Natural killer cell treated with Interleukin-12 subunit alpha and Interleukin-12 subunit beta and Interleukin-15 and Interleukin-18, amount 100 ng/mL, for 72 hours (primary cell): ENCODE measurements at places on chromosomes 5 and 9. TPM values are rescaled to one million over a fixed set of nuclear protein-coding genes. Genes with fewer than 3 reads are reported as not detected.

- no peak for DNase-seq
Observed at GRCh38 chr9:81754245-81754644, 64.9 kb upstream of the TLE1 start.

- no peak for DNase-seq
Observed at GRCh38 chr9:90802386-90802985, 867 bp downstream of the SYK start.

The ZNF454 gene
- not detected for total RNA-seq

The TAF11L9 gene
- total RNA-seq: not detected

GRCh38 chr5:117242028-117242427, 667.4 kb upstream of the SEMA6A start:
- no peak for DNase-seq

The IFNA2 gene
- not detected for total RNA-seq

DNA sequence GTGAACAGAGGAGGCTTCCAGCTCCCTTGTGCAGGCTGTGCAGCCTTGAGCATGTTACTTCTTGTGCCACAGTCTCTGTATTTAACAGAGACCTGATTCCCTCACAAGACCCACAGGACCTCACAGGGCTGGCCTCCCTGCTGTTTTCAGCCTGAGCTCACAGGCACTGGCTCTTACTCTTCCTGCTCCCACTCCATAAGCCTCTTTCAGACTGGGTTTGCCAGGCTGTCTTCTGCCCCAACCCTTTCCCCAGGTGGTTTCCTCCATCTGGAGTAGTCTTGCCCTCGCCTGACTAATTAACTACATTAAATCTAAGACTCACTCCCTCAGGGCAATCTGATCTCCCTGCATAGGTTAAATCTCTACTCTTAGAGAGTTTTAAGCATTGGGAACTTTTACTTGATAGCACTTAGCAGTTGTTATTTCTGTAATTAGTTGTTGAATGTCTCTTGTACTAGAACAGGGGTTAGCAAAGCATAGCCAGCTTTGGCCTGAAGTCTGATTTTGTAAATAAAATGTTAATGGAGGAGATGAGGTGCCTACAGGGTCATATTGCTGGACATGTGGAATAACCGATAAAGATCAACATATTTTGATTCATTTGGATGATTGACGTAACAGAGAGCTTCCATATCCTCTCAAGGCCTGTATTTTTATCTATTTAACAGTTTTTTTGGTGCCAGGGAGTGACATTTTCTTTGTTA, 28.6 kb upstream of the SPATA31E1 start:
- no peak for DNase-seq

The RNF180 gene
- not detected for total RNA-seq

DNA sequence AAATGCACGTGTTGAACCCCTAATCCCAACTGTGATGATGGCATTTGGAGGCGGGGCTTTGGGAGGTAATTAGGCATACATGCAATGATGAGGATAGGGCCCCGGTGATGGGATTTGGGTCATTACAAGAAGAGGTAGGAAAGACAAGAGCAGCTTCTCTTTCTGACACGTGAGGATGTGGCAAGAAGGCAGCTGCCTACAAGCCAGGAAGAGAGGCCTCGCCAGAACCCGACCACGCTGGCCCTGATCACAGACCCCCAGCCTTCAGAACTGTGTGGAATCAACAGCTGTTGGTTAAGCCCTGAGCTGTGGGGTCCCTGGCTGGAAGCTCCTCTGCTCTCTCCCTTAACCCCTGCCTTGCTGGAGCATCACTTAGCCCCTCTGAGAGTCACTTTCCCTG, 57.5 kb downstream of the COL23A1 start:
- DNase-seq: no peak

DNA sequence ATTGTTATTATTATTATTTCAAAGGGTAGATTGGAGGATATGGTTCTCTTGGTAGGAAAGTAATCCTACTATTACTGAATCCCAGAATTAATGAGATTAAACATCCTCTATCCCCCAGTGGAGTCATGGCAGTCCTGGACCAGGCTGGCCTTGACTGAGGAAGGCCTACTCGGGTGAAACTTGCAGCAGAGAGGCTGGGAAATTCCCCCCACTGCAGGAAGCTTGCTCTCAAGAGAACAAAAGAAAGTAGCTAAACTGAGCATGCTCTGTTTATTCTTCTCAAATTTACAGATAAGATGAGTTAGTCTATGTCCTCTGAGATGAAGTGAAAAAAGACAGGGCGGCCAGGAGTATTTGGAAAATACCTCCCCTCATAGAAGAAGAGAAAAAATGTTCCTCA, 233.9 kb upstream of the RPS23 start:
- no peak for DNase-seq

DNA sequence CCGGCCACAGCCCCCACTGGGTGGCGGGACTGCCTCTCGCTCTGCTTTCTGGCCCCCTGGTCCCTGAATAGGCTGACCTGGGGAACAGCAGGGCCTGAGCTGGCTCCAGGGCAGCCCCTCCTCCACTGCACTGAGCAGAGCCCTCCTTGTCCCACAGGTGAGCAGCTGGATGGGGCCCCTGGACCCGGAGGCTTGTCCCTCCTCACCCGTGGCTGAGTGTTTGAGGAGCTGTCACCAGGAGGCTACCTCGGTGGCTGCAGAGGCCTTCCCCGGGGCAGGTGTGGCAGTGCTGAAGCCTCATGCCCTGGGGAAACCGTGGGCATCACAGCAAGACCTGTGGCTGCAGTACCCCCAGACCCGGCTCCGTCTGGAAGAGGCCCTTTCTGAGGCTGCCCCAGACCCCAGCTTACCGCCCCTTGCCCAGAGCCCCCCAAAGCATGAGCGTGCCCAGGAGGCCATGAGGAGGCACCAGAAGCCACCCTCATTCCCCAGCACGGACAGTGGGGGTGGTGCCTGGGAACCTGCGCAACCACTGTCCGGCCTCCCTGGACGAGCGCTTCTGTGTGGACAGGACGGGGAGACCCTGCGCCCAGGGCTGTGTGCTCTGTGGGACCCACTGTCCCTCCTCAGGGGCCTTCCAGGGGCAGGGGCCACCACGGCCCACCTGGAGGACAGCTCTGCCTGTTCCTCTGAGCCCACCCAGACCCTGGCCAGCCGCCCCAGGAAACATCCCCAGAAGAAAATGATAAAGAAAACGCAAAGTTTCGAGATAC, 28.5 kb upstream of the LRRC14B start:
- DNase-seq: no peak

DNA sequence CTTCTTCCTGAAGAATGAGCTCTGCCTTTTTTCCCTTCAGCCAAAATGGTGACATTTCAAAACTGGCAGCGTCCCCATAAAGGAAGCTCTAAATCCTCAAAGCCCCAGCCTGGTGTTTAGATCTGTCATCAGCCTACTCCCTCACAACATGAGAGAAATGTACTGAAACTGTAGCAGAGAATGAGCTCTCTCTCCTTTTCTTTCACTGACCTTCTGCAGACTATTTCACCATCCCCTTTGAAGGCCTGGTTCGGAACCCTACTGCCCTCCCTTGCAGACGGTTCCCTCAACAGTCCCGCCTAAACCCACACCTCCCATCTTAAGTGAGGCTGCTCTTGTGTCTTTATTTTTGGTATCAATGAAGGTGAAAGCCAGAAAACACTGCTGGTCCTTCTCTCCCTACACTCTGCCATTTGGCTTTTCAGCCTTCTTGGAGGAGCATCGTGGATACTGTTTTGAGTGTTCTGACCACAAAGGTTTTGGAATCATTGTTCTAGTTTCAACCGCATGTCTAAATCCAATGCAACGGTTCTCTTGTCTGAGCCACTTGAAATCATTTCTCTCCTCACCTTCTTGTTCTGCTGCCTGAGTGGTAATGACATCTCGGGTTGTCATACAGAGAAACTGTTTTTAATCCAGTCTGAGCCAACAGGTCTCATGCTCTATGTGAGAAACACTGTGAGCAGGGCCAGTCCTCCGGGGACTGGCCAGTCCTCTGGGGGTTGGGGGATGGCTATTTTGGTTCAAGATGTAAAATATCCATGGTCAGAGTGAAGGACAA, 39.0 kb downstream of the ITK start:
- peak; percentile 67 for DNase-seq

The C1QTNF2 gene
- total RNA-seq: not detected

The GHR gene
- not detected for total RNA-seq

DNA sequence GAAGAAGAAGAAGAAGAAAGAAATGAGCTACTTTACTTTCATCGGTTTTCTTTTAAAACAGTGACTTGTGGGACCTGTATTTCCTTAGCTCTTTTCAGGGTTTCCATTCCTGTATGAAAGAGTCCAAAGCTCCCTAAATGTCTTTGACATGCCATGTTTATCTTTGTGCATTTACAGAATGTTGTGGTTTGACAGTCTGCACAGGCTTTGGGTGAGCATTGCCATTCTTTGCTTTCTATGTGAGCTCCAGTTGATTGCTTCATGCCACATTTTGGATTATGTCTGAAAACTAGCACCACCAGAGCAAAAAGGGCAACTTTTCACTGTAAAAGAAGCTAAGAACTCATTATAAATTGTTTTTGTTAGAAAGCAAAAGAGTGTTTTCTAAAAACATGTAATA, 733.4 kb downstream of the TLE4 start:
- DNase-seq: no peak

The NR2F1-AS1 gene
- not detected for total RNA-seq

DNA sequence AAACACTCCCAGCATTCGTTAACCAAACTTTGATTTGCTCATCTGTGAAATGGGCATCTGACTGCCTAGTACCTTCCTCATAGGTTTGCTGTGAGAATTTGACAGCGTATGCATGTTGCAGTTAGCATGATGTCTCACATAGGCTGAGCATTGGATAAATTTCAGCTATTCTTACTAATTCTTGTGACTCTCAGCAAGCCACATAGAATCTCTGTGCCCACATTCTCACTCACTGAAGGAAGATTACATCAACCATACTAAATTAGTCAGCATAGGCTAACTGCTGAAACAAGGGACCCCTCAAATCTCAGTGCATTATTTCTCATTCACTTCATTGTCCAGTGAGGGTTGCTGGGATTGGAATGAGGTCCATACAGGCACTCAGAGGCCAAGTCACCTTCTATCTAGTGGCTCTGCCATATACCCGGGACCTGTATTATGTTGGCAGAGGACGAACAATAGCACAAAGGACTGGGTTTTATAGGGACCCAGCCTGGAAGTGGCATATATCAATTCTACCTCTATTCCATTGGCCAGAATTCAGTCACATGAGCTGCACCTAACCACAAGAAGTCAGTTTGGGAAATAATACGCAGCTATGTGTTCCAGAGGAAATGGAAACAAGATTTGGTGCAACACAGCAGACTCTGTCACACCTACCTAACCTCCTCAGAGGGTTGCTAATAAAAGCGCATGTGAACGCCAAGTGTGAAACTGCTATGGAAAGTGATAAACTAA, 4.2 kb upstream of the PTGER4 start:
- DNase-seq: no peak

GRCh38 chr5:129653057-129653375, 94.9 kb upstream of the MINAR2 start:
- DNase-seq: no peak

The ARSI gene
- not detected for total RNA-seq

The SPATA31A3 gene
- not detected for total RNA-seq

DNA sequence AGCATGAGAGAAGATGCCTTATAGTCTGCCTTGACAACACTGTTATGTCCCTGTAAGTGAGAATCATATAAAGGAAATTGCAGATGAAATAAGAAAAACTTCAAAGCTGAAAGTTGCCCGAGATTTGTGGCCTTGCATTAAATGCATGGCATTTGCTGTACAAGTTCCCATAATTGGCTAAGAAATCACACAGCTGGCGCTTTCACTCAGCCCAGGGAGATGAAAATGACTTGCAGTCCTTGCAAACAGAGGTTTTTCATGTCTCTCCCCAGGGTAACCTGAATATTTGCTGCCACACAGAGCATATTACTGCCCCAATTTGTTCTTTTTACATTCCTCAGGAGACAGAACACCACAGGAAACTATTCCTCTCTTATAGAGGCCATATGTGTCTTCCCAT, 174.8 kb downstream of the FAM114A2 start:
- no peak for DNase-seq

The FOXD4L3 gene
- not detected for total RNA-seq

The ZFP37 gene
- 0.84 TPM for total RNA-seq

- no peak for DNase-seq
Observed at GRCh38 chr5:1033178-1033577, 24.6 kb downstream of the NKD2 start.

DNA sequence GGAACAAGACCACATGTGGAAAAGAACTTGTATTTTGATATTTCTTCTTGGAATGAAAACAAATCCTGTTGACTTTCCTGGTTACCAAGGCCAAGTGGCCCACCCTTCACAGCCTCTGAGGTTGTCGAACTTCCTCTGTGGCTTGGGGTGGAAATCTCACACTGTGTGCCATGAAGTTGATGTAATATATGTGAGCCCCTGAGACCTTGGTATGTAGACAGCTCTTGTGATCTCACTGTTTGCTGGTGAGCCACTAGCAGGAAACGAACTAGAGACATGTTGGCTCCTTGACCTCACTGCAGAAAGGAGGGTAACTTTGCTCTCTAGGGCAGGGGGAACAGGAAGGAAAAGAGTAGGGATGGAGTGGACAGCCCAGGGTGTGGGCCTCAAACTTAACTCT, 159.4 kb downstream of the ARHGAP26 start:
- DNase-seq: peak; percentile 73

The SLC22A4 gene
- total RNA-seq: 2.5 TPM

The SMIM32 gene
- total RNA-seq: not detected

- DNase-seq: no peak
Observed at GRCh38 chr5:131926168-131926567, 19.3 kb downstream of the MEIKIN start.

- no peak for DNase-seq
Observed at GRCh38 chr9:20244271-20244670, 378.0 kb downstream of the MLLT3 start.

The PSAT1 gene
- total RNA-seq: 51.8 TPM

The HMMR gene
- 44.3 TPM for total RNA-seq

The TMEM252 gene
- not detected for total RNA-seq

The EMB gene
- total RNA-seq: 103 TPM

- DNase-seq: no peak
Observed at GRCh38 chr5:157532022-157532421, 43.6 kb downstream of the ADAM19 start.

GRCh38 chr5:541539-542318, 17.5 kb upstream of the SLC9A3 start:
- DNase-seq: peak; percentile 58

DNA sequence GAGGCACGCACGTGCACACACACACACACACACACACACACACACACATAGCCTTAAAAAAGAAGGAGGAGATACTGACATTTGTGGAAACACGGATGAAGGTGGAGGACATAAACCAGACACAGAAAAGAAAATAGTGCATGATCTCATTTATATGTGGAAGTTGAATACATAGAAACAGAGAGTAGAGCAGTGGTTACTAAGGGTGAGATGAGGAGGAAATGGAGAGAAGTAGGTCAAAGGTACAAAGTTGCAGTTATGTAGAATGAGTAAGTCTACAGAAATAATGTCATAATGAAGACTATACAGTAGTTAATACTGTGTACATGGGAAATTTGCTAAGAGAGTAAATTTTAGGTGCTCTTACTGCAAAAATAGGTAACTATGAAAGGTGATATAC, 412.2 kb upstream of the CDH9 start:
- DNase-seq: no peak

- no peak for DNase-seq
Observed at GRCh38 chr5:176415240-176415951, 943 bp downstream of the CLTB start.

The COQ4 gene
- 65.7 TPM for total RNA-seq

The IQGAP2 gene
- 104 TPM for total RNA-seq
